ENCODE measurements at places on chromosomes 11 and 22.

DNA sequence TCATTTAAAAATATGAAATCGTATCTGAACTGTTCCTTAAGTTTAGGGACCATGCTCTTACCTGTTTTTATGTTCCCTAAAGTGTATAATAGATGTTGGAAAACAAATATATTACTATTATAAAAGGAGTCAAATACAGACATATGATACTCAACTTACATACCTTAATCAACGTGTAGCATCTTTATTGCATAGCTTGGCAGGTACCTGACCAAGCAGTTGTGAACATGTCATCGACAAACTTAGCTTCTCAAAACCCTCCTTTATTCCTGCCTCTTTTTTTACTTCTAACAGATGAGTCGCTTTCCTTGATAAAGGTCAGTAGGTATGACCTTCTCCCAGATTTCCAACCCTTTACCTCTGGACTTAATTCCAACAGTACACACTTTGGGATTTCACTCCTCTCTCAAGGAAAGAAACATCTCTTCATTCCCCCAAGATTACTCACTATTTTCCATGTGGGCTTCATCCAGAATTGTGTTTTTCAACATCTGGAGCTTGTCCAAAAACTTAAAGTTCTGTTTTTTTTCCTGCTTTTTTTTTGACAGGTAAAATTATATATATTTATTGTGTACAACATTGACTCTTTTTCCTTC is 11.9 kb downstream of the HIPK3 start:
- no peak for DNase-seq

DNA sequence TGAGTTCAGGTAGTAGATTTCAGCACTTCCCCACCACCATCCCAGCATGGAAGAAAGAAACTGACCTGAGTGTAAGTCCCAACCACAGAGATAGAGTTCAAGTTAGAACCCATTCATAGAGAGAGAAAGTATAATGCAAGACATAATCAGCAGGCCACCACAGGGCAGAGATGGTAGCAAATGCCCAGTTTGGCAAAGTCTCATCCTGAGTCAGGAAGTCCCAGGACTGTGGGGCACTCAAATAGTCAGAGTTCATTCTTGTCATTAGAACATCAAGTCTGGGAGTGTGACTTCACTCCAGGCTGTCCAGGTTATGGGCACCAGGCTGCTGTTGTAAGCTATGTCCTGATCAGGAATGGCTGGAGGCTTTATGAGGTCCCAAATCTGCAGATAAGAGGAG is 72.0 kb upstream of the USP47 start:
- no peak for DNase-seq

DNA sequence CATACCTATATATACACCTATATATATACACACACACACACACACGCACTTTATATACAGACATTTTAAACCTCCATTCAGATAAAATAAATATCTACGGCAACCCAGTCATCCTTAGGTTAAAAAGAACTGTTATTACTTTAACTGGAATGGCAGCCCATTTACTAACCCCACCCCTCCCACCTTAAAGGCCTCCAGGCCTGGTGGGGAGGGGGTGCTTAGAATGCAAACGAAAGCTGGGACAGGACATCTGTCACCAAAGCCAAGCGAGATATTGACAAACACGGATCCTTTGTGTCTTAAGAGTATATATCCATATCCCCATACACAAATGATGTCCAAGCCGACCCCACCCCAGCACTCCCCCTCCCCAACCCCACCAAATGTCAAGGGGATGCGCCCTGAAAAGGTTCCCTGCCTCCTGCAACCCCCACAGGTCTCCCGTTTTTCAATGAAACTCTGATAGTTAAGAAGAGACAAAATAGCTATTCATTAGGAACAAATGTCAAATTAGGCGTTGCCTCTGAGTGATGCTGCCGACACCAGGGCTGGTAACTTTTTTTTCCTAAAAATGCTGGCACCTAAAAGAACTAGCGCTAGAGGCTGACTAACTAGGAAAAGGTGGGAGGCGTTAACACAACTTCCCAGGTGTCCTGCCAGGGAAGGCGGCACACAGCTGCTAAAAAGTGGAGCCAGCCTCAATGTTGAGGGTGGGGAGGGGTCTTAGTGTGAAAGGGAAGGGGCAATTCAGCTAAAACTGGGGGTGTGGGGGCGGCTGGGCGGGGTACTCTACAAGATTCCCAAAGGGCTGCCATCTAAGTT is 5.6 kb downstream of the MN1 start:
- no peak for DNase-seq

GRCh38 chr11:119377112-119377901 is 4.2 kb downstream of the USP2 start:
- no peak for DNase-seq

All from GM18507 (cell line).